ENCODE measurements at places on chromosomes 4 and X.

DNA sequence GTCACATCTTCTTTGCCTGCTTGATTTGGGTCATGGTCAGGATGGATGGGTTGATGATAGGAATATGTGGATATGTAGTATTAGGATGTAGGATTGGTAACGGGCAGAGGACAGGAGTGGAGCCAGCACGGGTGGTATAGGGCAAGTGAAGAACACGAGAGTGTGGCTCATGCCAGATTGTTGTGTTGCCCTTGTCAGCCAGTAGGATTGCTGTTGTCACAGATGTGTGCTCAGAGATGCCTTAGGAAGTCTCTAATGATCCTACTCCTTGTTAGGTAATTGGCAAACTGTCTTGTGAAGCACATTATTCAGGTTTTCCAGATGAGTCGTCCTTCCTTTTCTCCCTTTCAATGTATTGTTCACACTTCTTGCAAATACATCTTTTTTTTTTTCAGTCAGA, 5.5 kb downstream of the ATP10D start:
- DNase-seq = peak; percentile 5

DNA sequence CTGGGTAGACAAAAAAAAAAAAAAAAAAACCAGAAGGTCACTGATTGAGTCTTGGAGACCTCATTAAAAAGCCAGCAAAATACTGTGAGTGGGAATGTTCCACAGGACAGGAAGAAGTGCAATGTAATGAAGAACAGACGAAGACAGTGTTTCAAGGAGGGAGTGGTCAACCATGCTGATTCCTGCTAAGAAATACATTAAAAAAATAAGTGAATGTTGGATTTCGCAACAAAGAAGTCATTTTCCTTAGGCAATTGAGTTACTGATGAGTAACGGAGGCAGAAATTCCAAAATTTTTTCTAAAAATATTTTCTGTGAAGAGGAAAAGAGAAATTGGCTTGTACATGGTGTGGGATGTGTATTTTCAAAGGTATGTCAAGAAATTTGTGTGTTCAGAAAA, 94.3 kb upstream of the FAM47B start:
- no peak for DNase-seq

DNA sequence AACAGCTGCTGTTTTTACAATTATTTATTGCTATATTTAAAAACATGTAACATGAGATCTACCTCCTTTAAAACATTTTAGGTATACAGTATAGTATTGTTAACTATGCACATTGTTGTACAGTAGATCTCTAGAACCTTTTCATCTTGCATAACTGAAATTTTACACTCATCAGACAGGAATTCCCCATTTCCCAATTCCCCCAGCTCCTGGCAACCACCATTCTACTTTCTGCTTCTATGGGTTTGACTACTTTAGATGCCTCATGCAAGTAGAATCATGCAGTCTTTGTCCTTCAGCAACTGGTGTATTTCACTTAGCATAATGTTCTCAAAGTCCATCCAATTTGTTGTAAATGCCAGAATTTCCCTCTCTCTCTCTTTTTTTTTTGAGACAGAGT, 9.7 kb upstream of the LSM6 start:
- no peak for DNase-seq

DNA sequence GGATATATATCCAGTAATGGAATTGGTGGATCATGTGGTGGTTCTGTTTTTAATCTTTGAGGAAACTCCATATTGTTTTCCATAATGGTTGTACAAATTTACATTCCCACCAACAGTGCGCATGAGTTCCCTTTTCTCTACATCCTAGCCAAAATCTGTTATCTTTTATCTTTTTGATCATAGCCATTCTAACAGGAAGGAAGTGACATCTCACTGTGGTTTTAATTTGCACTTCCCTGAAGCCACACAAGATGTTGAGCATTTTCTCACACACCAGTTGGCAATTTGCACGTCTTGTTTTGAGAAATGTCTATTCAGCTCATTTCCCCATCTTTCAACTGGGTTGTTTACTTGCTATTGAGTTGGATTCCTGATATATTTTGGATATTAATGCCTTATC, 194.9 kb downstream of the CBLL2 start:
- DNase-seq = no peak

DNA sequence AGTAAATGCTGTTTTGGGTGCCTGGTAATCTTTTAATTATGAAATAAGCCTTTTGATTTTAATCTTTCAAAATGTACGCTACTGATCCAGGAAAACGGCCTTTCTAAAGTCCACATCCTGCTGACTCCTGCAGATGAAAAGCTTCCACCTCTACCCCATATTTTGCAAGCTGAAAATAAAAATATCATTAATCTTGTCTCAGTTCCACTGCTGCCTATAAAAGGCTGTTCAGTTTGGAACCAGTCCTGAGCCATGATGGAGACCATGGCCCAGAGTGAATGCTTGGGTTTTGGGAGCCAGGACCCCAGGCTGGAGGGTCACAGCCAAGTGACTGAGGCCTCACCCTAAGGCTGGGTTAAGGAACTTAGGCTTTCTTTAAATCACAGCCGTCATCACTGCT, 110.8 kb downstream of the AFF1 start:
- no peak for DNase-seq

Data from NT2/D1 (cell line).